ENCODE measurements at places on chromosomes 3 and 15.

- DNase-seq = peak; percentile 14
These were observed 69.8 kb downstream of the SH3GL3 start for GRCh38 chr15:83516935-83517334.

DNA sequence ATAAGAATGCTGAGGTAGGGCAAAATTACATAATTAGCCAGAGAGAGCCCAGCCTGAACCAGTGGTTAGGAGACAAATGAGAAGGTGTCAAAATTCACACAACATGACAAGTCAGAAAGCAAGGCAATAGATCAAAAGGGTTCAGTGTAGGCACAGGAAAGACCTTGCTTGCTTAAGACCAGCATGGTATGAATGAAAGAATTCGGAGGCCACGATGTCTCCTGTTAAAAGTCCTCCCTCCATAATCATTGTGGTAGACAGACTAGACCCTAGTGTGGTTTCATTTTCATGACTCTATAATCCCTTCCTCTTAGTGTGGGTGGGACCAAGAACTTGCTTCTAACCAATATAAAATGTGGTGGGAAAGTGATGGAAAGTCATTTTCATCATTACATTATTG, 98.7 kb upstream of the ANKRD28 start:
- no peak for DNase-seq

DNA sequence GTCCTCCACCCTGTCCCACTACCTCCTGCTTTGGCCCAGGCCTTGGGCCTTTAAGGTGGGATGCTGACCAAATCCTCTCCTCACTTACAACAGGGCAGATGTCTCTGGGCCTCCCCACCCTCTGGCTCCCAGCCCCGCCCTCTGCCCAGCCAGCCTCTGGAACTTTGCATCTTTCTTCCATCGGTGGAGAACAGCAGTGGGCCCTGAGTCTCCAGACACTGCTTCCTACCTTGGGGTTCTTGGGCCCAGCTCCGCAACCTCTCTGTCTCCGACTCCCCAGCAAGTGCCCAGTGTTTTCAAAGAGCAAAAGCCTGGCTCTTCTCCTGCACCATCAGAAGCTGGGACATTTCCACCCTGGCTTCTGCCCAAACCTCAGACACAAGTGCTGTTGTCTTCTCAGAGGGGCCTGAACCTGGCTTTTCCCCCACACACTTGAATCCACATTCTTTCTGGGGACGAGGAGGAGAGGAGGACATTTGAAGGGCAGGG, 33.1 kb downstream of the MRAS start:
- no peak for DNase-seq

- no peak for DNase-seq
These were observed 128.0 kb upstream of the PRICKLE2 start for GRCh38 chr3:64353226-64353625.

DNA sequence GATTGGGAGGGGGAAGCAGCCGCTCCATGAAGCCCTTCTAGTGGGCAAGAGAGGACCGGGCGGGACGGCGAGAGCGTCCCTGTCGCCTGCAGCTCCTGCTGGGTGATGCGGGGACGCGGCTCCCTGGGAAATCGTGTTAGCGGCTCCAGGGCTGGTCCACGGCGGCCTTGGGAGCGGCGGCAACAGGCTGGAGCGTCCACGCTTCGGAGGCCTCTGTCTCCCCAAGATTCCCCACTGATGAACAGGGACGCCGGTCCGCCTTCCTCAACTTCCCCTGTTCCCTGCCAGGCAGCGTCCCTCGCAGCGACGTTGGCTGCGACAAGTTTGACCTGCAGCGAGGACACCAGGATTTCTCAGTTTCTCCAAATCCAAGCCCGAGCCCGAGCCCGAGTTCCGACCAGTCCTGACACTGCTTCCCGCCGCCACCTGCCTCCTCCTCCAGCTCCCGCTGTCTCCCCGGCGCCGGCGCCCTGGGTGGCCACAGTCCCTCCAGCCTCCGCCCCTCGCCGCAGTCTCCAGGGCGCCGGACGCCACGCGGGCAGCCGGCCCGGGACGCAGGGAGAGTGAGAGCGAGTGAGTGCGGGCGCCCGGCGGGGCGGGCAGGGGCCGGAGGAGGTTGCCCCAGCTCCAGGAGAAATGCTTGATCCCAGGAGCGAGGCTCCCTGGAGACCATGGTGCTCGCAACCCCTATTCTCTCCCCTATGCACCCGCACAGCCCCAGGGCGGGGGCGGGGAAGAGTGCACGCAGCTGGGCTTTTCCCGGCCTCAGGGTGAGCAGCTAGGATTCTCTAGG, 78.1 kb upstream of the RNF7 start:
- peak; percentile 24 for DNase-seq
